Right lung (tissue), 10 donors: ENCODE measurements at places on chromosomes 1 and 21. TPM values are rescaled to one million over a fixed set of nuclear protein-coding genes. Genes with fewer than 3 reads are reported as not detected.

- no peak for DNase-seq
Observed at GRCh38 chr1:11558276-11558675, 79.3 kb downstream of the DISP3 start.

- DNase-seq = no peak
Observed at GRCh38 chr1:162033428-162033827, 9.8 kb upstream of the OLFML2B start.

DNA sequence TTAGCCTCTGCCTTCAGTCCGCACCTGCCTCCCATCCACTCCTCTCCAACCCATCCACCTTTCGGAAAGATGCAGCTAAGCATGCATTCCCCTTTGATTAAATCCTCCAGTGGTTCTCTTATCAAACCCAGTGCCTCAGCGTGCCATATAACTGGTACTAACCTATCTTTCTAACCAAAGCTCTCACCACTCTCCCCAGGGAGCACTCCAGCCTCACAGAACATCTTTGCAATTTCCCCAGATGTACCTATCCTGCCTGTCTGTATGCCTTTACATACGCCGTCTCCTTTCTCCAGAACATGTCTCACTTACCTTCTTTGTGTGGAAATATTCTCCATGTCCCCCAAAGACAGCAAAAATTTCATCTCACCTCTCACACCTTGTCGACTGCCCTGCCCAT, 80.0 kb downstream of the SLC25A24 start:
- DNase-seq = no peak

DNA sequence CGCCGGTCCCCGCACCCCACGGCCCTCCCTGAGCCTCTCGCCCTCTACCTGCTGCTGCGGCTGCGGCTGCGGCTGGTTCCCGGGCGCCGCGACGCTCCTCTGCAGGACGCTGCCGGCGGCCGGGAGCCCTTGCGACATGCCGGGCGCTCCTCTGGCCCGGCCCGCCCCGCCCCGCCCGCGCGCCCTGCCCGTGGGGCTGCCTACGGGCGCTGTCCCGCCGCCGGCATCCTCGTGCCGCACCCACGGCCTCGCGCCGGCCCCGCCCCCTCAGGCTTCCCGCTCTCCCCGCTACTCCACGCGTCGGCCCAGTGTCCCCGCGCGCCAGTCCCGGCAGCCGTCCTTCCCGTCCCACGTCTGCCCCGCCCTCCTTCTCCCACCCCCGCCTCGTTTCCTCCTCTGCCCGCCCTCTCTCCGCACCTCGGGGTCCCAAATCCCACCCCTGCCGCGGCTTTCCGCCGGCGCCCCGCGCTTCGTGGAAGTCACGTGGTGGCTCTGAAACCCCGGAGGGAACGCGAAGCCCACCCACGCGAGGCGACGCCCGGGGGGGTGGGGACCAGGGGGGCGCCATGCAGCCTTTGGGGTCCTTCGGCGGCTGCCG, at the start of gene BATF3:
Gene BATF3 (minus strand): TSS at position 216 of the 598 bp plus-strand sequence. CDS start 78 bp downstream, at position 138.
- DNase-seq = peak; percentile 37

The PLD5 gene
- polyA plus RNA-seq = 0.36 TPM
